ENCODE measurements at places on chromosomes 6 and 20.

DNA sequence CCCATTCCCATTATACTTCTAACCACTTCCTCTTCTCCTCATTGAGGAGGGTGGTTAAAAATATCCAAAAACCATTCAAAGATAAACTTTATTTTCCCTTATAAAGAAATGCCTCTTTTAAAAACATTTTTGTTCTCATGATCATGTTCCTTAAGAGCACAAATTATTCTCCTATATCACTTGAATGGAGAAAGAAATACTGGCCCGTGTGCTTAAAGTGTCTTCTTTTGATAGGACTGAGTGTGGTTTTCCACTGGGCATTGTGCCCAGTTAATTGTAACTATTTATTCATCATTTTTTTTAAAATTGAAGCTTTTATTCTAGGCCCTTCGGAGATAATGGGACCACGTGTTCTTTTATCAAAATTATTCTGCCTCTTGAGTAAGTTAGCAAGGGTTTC lies 871.5 kb downstream of the QKI start:
- no peak for DNase-seq

GRCh38 chr6:38867726-38868125 lies 152.6 kb downstream of the DNAH8 start:
- DNase-seq, result no peak

DNA sequence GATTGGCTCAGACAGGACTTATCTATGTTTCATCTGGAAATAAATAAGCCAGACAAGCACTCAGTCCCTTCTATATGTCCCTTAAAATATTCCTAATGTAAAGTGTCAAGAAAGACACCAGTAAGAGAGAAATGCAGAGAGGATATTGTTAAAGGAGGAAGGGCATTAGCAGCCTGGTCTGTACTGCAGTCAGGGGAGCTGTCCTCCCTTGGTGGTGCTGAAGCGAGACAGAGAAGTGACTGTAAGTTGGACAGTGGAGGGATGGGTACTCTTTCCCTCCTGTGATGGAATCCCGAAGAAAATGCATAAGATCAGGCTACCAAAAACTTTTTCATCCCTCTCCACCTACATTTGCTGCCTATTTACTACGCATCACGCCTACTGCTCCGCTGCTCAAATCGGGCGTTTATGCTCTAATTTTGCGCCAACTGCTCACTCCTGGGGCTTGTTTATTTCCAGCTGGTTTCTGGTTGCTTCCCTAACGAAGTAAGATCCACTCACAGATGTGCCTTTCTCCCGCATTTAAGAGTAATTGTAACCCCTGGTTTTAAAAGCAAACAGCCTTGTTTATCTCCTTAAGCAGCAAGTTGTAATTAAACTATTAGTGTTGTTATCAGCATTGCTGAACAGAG lies 35.2 kb downstream of the PHACTR1 start:
- DNase-seq, result peak; percentile 8

DNA sequence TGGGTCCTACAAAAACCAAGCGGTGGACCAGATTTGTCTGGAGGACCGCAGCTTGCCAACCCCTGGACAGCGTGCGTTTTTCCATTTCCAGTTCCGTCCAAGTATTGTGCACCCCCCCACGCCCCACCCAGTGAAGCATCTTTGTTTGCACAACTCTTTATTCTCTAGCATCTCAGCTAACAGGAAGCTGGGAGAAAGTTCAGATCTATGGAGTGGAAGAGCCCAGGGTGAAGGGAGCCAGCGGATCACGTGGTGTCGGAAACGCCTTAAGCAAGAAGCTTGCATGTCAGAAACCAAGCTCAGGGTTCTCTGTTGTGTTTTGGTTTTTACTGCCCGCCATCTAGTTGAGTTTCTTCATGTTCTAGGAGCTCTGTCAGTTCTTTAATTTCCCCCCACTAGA lies 29.9 kb downstream of the ARID1B start:
- peak; percentile 39 for DNase-seq

- DNase-seq, result no peak
These were observed 243.0 kb upstream of the KHDRBS2 start for GRCh38 chr6:62528894-62529526.

DNA sequence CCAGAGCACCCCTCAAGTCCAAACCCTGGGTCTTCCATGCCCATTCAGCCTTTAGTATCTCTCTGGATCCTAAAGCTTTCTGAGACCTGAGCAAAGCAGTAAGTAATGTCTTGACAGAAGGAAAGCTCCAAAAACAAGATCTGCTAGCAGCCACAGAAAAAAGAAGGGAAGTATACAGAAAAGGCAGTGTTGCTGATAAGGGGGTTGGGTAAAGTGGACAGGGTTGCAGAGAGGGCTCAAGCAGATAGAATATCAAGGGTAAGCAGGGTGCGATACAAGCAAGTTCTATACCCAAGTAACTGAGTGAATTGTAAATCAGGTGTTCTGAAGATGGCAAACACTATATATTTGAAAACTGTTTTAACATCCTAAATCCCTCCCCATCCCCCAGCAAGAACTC lies 113.4 kb upstream of the CARMIL1 start:
- no peak for DNase-seq

- no peak for DNase-seq
These were observed 140.3 kb upstream of the TCF21 start for GRCh38 chr6:133748628-133749027.

DNA sequence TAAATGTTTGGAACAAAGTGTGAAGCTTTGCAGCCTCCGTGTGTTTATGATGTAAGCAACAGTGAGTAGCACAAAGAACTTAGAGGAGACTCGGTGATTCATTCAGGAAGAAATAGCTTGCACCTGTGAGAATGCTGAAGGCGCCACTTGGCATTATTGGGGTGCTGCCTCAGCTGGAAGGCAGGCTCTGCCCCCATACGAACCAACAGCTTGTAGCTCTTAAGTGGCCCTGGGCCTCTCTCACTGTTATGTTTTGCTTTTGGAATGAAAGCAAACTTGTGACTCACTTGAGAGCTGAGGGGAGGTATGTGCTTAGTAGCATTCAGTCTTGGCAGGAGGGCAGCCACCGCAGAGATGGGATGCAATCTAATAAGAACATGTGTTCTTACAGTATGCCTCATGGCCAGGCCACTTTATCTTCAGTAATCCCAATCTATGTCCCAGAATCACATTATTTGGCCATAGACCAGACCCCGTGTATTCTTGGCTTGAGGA lies 310.7 kb downstream of the EYA4 start:
- no peak for DNase-seq

- no peak for DNase-seq
These were observed 18.9 kb upstream of the MAS1 start for GRCh38 chr6:159871906-159872305.

GRCh38 chr6:53026526-53026925 lies 31.4 kb upstream of the GSTA4 start:
- no peak for DNase-seq

DNA sequence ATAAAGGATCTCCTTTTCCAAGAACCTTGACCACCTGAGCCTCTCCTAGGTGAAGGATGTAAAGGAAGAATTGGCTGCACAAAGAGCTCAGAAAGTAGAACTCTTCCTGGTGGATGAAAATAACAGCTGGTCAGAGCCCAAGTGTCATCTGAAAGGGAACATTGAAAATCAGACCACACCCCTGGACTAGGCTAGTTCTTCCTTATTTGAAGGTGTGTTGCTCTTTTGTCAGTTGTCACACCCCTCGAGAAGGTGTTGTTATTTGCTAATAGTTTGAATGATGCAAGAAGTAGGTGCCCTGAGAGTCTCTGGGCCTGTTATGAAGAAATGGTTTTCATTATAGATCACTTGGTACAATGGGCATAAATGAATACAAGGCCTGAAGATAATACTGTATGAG lies 31.1 kb downstream of the NHLRC1 start:
- DNase-seq, result no peak

GRCh38 chr20:45833030-45833882 lies at the start of gene SNX21:
SNX21 (plus strand) TSS chr20:45833799; CDS start chr20:45833920, 121 bp downstream.
- DNase-seq, result peak; percentile 40

GRCh38 chr6:104601131-104601651 lies 258.5 kb downstream of the HACE1 start:
- no peak for DNase-seq

- DNase-seq, result no peak
These were observed 192.0 kb downstream of the LRFN2 start for GRCh38 chr6:40395066-40395697.

DNA sequence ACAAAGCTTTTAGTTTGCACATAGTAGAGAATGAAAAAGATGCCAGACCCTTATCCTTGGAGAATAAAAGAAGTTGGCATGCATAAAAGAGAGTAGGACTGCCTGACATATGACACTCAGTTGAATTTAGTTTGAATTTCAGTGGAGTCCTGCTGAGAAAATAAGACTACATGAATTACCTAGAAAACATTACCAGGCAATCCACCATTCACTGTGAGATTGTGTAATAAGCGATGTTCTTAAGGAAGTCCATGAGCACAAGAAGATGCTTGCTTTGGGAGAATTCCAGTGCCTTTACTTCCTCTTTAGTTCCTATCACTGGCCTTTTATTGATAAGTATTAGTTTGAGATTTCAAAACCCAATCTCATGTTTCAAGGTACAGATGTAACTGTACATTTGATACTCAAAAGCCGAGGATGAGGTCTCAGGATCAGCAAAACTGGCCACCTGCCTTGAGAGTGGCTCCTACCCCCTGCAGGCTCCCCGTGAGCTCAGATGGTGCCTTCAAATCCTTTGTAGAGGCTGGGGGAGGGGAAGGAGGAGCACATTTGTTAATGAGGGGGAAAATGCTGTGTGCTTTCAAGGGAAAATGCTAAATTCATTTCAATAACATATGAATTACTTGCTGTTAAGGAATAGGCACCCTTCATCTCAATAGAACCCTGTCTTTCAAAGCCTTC lies 11.2 kb upstream of the UNC93A start:
- no peak for DNase-seq

GRCh38 chr6:34650823-34651222 lies 45.7 kb downstream of the ILRUN start:
- DNase-seq, result no peak

DNA sequence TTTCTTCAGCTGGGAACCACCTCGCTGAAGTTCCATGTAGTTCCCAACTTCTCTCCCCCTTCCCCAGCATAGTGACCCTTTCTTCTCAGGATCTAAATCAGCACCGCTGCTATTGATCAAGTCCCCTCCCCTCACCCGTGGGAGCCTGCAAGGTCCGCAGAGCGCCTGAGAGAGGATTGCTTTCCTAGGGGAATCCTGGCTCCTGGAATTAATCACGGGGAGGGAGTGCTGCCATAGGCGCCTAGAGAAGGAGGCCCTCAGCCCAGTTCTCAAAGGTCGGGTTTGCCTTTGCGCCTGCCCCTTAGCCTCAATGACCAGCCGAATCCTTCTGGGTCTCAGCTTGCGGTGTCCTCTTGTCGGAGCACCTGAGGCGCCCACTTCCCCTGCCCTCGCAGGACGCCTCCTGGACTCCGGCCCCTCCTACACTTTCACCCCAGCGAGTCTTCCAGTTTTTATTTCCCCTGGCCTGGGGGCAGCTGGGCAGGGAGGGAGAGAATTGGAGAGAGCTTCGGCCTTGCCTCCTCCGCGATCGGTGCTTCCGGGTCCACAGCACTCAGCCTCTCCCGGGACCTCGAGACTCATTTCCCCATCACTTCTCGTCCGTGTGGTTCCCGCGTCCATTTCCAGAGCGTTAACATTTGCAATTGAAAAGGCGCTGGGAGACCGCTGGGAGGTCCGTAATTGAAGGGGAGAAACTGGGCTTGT lies 3.1 kb upstream of the NKX2-2 start:
- DNase-seq, result no peak

GRCh38 chr20:11431621-11432020 lies 486.1 kb upstream of the BTBD3 start:
- DNase-seq, result no peak

DNA sequence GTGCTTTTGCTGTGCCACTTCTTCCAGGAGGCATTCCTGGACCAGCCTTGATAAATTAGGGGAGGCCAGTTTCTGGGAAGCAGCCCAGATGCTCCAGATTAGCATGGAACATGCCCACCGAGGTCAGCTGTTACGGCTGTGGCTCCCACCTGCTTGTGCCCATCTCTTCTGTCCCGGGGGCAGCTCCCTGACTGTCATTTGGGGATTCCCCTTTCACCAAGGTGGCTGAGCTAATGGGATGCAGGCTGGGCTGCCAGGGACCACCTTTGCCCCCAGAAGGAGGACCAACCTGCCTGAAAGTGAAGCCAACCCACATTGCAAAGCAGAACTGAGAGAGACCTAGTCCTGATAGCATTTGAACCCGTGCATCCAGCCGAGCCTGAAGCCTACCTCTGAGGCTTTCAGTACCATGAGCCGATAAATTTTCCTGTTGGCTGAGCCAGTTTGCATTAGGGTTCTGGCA lies 85.3 kb downstream of the PTPN1 start:
- no peak for DNase-seq

GRCh38 chr6:6402006-6402405 lies 81.5 kb upstream of the F13A1 start:
- no peak for DNase-seq

DNA sequence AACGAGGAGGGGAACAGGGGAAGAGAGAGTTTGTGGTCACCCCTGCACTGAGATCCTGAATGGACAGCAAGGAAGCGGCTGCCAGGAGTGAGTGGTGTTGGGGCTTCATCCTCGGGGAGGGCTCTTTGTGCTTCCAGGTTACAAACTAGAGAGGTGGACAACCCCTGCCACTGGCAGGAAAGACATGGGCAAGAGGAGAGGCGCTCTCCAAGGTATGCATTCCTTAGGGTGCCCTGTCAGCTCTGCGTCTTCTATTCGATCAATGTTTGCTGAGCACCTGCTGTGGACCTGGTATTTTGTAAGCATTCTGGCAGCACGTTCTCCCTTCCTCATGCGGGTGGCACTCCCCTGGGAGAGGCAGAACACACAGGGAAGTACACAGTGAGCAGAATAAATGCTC lies 93.6 kb downstream of the CDH4 start:
- DNase-seq, result no peak

Data from pons (tissue), 1 donor.